ENCODE measurements at places on chromosomes 16 and 17.

DNA sequence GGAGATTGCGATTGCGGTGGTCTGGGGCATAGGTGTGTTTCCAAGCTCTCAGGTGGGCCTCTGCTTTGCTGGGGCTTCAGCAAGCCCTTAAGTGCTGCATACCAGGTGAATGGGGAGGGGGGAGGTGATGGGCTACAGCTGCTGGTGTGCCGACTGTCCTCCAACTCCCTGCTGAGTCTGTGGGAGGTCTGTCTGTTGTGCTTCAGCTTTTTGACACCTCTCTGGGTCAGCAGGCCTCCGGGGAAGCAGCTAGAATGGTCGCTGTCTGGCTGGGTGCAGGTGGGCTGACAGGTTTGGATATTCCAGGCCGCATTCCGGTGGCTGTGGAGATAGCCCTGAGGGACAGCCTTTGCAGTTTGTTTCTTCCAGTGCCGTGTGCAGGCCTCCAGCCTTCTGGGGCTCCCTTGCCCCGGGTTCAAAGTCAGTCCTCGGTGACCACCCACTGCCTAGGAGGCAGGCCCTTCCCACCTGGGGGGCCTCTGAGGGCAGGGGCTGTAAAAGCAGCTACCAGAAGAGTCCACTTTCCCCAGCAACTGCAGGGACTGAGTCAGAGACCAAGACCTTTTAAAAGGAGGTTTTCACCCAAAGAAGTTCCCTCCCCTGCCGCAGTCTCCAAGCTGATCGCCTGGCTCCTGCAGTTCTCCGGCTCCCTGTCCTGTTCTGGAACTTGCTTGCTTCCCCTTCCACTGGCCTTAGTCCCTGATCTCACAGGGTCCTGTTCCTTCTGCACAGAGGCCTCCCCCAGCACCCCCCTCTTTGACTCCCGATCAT, 2.0 kb upstream of the TTYH2 start:
- DNase-seq: peak; percentile 28

DNA sequence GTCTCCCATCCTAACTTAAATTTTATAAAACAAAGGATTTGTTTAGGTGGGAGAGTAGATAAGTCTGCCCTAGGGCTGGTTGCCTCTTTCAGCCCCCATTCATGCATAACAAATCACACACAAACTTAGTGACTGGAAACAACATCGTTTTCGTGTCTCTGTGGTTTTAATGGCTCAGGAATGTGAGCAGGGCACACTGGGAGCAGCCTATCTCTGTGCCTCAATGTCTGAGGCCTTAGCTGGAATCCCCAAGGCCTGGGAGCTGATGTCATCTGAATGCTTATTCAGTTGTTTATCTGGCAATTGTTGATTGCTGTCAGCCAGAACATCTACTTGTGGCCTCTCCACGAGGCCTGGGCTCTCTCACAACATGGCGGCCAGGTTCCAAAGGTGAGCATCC, 101.9 kb upstream of the HSBP1 start:
- DNase-seq: no peak

- peak; percentile 48 for DNase-seq
Measured at GRCh38 chr16:23434380-23434779, 18.6 kb downstream of the COG7 start.

DNA sequence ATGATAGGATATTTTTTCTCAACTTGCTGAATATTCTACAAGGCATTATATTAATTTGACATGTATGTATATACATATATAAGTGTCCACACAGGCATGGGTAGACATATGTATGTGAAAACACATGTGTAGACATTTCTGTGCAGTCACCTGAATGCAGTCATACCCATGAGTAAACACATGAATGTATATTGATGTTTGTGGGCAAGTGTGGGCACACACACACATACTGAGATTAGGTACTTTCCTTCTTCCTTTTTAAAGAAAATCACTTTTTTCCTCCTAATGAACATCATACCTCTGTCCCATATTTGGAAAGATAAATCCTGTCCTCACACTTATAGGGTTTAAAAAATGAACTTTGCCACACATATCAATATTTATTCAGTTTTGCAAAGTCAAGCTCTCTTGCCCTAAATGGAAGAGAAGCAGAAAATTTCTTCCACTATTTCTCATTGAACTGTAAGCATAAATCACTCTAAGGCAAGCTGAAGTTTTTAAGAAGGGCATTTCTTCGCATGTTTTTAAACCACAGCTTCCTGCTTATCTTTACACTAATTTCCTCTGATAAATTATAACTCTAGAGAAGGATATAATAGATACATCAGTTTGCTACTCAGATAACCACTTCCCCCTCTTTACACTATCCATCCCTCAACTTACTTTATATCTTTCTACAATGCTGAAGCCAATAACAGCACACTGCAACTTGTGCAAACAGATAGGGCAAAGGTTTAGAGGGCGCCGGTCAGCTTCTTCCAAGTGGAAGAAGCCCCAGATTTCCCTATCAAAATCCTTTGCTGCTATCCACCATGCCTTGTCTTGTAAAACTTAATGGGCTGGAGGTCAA, 49.6 kb upstream of the LRRC37A3 start:
- DNase-seq: peak; percentile 20

DNA sequence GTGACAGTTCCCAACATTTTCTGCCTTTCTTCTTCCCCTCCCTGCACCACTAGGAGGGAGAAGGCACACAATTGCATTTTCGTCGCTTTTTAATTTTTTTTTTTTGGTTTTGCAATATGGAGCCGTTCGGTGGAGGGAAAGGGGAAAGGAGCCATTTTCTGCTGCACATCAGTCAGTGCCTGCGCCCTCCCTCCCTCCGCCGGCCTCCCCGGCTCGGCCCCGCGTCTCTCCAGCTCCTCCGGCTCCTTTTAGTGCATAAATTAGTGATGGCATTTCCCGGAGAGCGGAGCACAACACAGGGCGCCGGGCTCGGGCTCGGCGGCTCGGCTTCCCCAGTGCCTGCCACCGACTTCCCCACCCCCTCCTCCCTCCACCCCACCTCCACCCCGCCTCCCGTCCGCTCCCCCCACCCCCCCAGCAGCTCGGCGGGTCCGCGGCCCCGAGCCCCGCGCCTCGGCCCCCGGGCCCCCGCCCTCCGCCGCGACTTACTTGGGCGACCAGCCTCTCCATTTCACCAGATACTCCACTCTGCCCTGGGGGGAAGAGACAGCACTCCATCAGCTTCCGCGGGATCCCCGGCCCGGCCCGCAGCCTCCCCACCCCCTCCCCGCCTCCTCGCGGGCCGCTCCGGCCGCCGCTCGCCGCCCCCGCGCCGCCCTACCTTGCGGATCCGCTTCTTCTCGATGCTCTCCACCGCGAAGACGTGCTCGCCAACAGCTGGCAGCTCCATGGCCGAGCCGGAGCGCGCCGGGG, 542 bp downstream of the CBX4 start:
- peak; percentile 77 for DNase-seq

GRCh38 chr17:28684963-28685362, 23.0 kb downstream of the SUPT6H start:
- peak; percentile 25 for DNase-seq

DNA sequence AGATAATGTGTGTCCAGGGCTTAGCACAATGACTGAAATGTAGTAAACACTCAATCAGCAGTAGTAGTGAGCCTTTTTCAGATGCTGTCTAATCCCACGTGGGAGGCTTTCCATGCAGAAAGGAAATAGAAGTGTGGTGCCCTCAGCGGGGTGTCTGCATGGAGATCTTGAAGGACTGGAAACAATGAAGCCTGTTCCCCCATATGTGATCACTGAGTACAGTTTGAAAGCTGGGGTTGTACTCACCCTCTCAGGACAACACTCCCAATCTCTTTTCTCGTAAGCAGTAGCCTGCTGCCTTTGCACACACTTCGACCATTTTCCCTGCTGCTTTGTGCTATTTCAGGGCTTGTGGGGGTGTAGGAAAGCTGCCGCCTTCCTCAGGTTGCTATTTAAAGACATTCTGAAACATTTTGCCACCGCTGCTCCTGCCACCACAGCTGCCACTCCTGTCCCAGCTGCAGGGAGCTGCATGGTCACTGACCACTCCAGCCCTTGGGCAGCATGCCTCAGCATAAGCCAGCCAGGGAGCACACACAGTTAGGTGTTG, 40.6 kb upstream of the HAS3 start:
- DNase-seq: no peak

- DNase-seq: peak; percentile 63
Measured at GRCh38 chr17:59513934-59514841, 51.2 kb upstream of the DHX40 start.

- no peak for DNase-seq
Measured at GRCh38 chr16:48491517-48491916, 106.3 kb upstream of the SIAH1 start.

- peak; percentile 93 for DNase-seq
Measured at GRCh38 chr16:75385507-75386152, 47.7 kb downstream of the CFDP1 start.

- peak; percentile 48 for DNase-seq
Measured at GRCh38 chr16:89828199-89828869, at the start of gene SPIRE2. SPIRE2 (plus strand) TSS chr16:89828475; CDS start chr16:89828551, 76 bp downstream.

DNA sequence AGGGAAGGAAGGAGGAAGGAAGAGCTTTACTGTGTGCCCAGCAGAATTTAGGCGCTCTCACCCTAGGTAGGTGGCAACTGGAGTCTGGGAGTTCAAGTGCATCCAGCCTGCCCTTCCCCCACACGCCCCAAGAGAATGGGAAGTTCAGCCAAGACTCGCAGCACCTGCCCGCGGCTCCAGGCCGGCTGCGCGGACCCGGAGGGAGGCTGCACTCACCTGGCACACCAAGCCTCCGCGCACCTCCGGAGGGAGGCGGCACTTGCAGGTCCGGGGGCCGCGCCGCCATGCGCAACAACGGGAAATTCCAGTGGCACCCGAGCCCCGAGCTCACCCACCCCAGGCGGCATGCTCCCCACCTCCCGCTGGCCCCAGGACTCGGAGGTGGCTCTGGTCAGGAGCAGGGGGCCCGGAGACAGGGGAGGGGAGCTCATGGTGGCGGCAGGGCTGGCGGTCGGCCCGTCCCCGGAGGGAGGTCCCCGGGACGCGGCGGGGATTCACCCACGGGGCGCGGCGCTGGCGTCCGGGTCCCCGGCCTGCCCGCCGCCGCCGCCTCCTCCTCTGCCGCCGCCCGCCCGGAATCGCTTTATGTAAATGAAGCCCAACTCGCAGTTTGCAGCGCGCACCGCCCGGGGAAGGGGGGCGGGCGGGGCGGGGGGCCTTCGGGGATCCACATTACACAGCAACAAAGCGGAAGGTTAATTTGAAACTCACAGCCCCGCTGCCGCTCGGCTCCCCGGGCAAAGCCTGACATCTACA, at the start of gene ZFHX3:
TSS of gene ZFHX3 (minus strand) at position 593 of the 756 bp plus-strand sequence. CDS start 87,983 bp downstream, outside the sequence.
- peak; percentile 61 for DNase-seq

GRCh38 chr17:5418858-5419355, 555 bp downstream of the NUP88 start:
- DNase-seq: peak; percentile 57

DNA sequence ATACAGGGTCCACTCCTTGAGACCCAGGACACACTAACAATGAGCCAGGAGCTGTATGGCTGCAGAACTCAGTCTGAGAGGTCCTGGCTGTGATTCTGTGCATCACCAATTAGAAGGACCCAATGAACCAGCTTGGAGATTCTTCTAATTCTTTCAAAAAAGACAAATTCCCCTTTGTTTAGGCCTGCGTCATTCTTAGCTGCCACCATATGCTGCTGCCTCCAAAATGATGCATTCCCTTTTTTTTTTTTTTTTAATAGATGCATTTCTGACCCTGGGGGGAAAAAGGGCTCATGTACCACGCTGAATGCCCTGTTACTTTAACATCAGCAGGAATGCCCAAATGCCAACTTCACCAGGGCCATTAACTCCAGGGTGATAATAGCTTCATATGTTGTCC, 28.5 kb downstream of the EMP2 start:
- DNase-seq: no peak

GRCh38 chr16:69564845-69565670, 708 bp upstream of the NFAT5 start:
- DNase-seq: no peak

- no peak for DNase-seq
Measured at GRCh38 chr17:1008008-1008761, 11.3 kb downstream of the TIMM22 start.

DNA sequence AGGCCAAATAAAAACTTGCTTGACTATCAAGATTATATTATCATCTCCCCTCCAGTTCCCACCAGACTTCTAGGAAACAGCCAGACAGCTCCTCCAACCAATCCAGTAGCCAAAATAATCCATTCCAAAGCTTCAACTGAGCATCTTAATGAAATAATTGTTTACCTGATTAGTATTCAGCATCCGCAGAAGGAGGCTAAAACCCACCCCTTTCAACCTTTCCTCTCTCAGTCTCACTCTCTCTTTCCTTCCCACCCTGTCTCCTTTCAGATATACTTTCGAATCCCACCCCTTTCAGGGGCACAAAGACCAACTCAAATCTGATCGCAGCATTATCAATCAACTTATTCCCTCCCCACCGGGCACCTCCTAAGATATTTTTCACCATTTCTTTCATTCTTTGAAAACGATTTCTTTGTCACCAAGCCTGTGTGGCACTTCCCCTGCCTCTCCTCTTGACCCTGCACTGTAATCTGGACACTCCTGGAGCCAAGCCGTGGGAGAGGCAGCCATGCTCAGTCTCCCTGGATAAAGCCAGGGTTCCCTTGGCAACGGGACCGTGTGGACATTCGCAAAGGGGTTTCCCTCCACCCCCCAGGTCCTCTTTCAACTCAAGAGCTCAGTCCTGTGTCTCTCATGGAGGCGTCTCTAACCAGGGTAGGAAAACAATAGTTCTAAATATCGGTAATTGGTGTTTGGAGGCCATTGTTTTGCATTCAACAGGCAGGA, at the start of gene ANKFN1:
TSS of gene ANKFN1 (plus strand) at position 602 of the 729 bp plus-strand sequence. CDS start 59,193 bp downstream, outside the sequence.
- DNase-seq: no peak

DNA sequence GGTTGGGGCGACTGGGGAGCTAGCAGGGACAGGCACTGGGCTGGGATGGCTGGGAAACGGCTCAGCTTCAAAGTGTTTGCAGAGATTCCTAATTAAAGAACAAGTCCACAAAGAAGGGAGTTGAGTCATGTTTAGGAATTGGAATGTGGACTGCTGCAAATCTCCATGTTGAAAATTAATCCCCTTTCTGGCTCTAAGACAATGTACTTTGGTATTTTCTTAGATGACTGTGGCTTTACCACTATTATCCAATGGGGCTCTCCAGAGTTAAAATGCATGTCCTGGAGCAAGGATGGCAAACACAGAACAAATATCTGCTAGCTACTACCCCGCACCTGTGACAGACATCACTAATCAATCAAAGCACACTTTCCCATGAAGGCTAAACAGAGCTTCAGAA, 22.2 kb upstream of the WSCD1 start:
- no peak for DNase-seq

GRCh38 chr17:50222922-50223321, 21.5 kb upstream of the COL1A1 start:
- DNase-seq: no peak

DNA sequence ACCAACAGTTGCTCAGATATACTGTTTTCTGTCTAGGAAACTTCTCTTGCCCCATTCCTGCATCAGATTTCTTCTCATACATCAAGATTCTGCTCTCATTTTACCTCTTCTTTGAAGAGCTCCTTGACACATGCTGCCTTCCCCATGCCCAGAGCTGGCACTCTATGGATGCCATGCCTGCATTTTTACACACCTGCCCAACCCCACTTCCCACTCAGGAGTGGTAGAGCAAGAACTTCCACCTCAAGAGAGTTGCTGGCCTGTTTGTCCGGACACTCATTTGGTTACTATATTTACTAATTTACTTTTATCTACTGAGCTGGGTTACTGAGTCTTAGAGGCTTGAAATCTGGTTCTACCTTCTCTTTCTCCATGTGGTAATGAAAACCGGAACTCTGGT, 98.3 kb upstream of the HLF start:
- no peak for DNase-seq

- DNase-seq: no peak
Measured at GRCh38 chr17:17684906-17685774, 3.9 kb downstream of the RAI1 start.

Data from Kasumi-1 (cell line).